ENCODE measurements at places on chromosomes 1 and 21. TPM values are rescaled to one million over a fixed set of nuclear protein-coding genes. Genes with fewer than 3 reads are reported as not detected.

Gene SFN
- total RNA-seq: not detected

Gene KISS1
- 0.56 TPM for total RNA-seq

Gene CCDC185
- total RNA-seq: not detected

Gene LCE3D
- total RNA-seq: not detected

Gene AGO3
- total RNA-seq: 8.5 TPM

Gene NMNAT2
- total RNA-seq: 0.47 TPM

Gene BRDT
- total RNA-seq: not detected

Gene UBE2U
- total RNA-seq: not detected

Gene LPAR3
- total RNA-seq: not detected

Gene MSH4
- total RNA-seq: 0.18 TPM

Gene KCNJ9
- not detected for total RNA-seq

Gene TAS1R1
- not detected for total RNA-seq

Gene CYP4B1
- not detected for total RNA-seq

Gene IL10
- total RNA-seq: not detected

Gene TMPRSS2
- not detected for total RNA-seq

Gene CRNN
- total RNA-seq: not detected

Gene PCNX2
- 14.6 TPM for total RNA-seq

Gene ELF3
- 0.09 TPM for total RNA-seq

Gene LCE2B
- not detected for total RNA-seq

Gene LDLRAD2
- total RNA-seq: under 0.01 TPM

Gene SPATC1L
- 4.0 TPM for total RNA-seq

Gene SLAMF9
- total RNA-seq: not detected

Gene S100A8
- not detected for total RNA-seq

Gene PDPN
- total RNA-seq: 0.38 TPM

Gene PARS2
- 3.2 TPM for total RNA-seq

Gene BMP8A
- 0.36 TPM for total RNA-seq

Gene CXADR
- total RNA-seq: 14.7 TPM

Gene COL24A1
- 0.09 TPM for total RNA-seq

Gene GJB5
- not detected for total RNA-seq

Gene SON
- 152 TPM for total RNA-seq

Gene PTPRU
- total RNA-seq: 10.0 TPM

Gene MSTO1
- 24.3 TPM for total RNA-seq

Gene PGBD2
- total RNA-seq: 6.7 TPM

Gene COPA
- 307 TPM for total RNA-seq

Gene LEFTY2
- under 0.01 TPM for total RNA-seq

Gene ZNF687
- 6.8 TPM for total RNA-seq

Gene C1orf74
- 2.2 TPM for total RNA-seq

Gene RIIAD1
- not detected for total RNA-seq

Gene TMEM52
- total RNA-seq: 0.09 TPM

Gene PPIAL4G
- total RNA-seq: not detected

Gene CRABP2
- 0.09 TPM for total RNA-seq

Gene IGSF21
- total RNA-seq: not detected

Gene CELSR2
- total RNA-seq: 2.1 TPM

Gene MIXL1
- not detected for total RNA-seq

Gene CD164L2
- not detected for total RNA-seq

Gene PIGR
- not detected for total RNA-seq

Gene NPL
- total RNA-seq: 1.0 TPM

Gene CELA2B
- total RNA-seq: not detected

Gene SMIM34
- not detected for total RNA-seq

Gene TPTE
- total RNA-seq: not detected

Gene MTOR
- total RNA-seq: 47.0 TPM

Gene IL20
- total RNA-seq: not detected

Gene IRF6
- 7.9 TPM for total RNA-seq

Gene SLAMF8
- not detected for total RNA-seq

Gene WNT4
- 0.09 TPM for total RNA-seq

Gene SIPA1L2
- 23.9 TPM for total RNA-seq

Gene NEGR1
- 4.8 TPM for total RNA-seq

Gene ANXA9
- not detected for total RNA-seq

Gene C1orf21
- 10.4 TPM for total RNA-seq

All from endothelial cell of coronary artery (primary cell).